Stomach (tissue), 19 donors: ENCODE measurements at places on chromosomes 3 and 15.
A peak's percentile ranks its signal among the peaks of the same experiment; 100 is the strongest.

GRCh38 chr3:148599481-148599880 lies 98.2 kb upstream of the AGTR1 start:
- DNase-seq: no peak

DNA sequence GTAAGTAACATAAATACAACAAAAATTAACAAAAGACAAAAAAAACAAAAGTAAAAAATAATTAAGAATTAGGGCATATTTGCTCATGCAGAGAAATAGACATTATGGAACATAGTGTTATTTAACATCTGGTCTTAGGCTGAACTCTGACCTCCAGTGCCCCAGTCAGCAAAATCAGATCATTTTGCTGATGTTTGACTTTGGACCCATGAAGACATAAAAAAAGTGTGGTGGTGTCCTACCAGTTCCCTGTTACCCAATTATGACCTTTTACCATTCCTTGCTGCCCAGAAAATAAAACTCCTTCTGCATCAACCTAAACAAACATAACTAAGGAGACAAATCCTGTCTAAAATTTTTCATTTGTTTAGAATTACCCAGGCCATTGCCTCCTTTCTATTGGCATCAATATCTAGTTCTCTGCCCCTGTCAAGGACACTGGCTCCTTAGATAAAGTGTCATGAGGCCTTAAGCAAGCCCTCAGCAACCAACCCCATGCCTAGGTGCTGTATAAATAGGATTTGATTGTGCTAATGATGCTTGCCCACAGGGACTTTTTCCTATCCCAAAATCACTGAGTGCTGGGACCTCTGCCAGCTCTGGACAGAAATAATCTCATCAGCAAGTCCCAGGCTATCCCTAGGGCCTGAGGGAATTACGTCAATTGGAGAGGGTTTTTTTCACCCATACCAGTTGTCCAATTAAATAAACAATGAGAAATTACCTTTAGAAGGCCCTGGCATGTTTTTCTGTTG lies 334.5 kb upstream of the UMPS start:
- peak; percentile 57 for DNase-seq

- no peak for DNase-seq
Observed at GRCh38 chr3:60325610-60326170, 925.6 kb downstream of the FHIT start.

GRCh38 chr3:105984837-105985236 lies 116.0 kb upstream of the CBLB start:
- no peak for DNase-seq

DNA sequence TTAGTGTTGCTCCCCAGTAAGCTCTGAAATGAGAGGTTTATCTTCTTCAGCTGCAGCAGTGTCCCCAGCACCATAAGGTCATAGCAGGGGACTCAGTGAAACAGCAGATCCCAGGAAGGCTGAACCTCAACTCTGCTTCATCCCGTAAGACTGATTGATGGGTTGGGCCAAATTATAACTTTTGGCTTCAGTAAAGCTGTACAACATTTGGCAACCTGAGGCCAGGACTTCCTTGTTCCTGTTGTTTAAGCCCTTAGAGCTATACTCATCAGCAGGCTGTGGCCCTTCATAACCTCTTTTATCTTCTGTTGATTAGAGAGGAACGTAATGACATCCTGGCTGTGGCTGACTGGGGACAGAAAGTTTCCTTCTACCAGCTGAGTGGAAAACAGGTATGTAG lies 29.0 kb downstream of the IFT122 start:
- peak; percentile 41 for DNase-seq
